Smooth muscle cell of the coronary artery (primary cell): ENCODE measurements at places on chromosomes 2 and 18. TPM values are rescaled to one million over a fixed set of nuclear protein-coding genes. Genes with fewer than 3 reads are reported as not detected.

RAB17 gene
- total RNA-seq = 0.45 TPM in 1 of 2 replicates, not detected in the other

ASB18 gene
- total RNA-seq = not detected in 2 replicates

IER3IP1 gene
- total RNA-seq = 20.6 and 55.1 TPM in 2 replicates

HOXD10 gene
- not detected in 2 replicates for total RNA-seq

TNFRSF11A gene
- under 0.01 and 0.68 TPM in 2 replicates for total RNA-seq

REL gene
- 2.1 and 2.8 TPM in 2 replicates for total RNA-seq

AGXT gene
- not detected in 2 replicates for total RNA-seq

UGT1A10 gene
- 0.23 TPM in 1 of 2 replicates, not detected in the other for total RNA-seq

SPRED2 gene
- 4.6 and 5.1 TPM in 2 replicates for total RNA-seq

MBD5 gene
- 10.8 and 23.3 TPM in 2 replicates for total RNA-seq

TTC32 gene
- 3.0 and 3.3 TPM in 2 replicates for total RNA-seq

BCL11A gene
- total RNA-seq = 0.08 and 0.12 TPM in 2 replicates

PMAIP1 gene
- total RNA-seq = 1.4 and 3.8 TPM in 2 replicates

G6PC2 gene
- total RNA-seq = not detected in 2 replicates

KIAA2012 gene
- total RNA-seq = under 0.01 TPM in 1 of 2 replicates, not detected in the other

KHK gene
- 0.53 and 1.9 TPM in 2 replicates for total RNA-seq

ALKAL2 gene
- not detected in 2 replicates for total RNA-seq

RFTN2 gene
- total RNA-seq = 5.0 and 9.0 TPM in 2 replicates

SATB2 gene
- total RNA-seq = 14.1 and 36.4 TPM in 2 replicates

TOGARAM2 gene
- 0.23 TPM in 1 of 2 replicates, not detected in the other for total RNA-seq

IL36RN gene
- not detected in 2 replicates for total RNA-seq

PLCD4 gene
- total RNA-seq = 2.9 and 4.0 TPM in 2 replicates

SLC8A1 gene
- total RNA-seq = 23.1 and 25.4 TPM in 2 replicates

CCDC74A gene
- 6.1 and 13.8 TPM in 2 replicates for total RNA-seq

ADD2 gene
- total RNA-seq = under 0.01 and 0.35 TPM in 2 replicates

LYPD6B gene
- total RNA-seq = not detected in 2 replicates

DSC2 gene
- 0.23 TPM in 1 of 2 replicates, not detected in the other for total RNA-seq

TACR1 gene
- 0.08 TPM in 1 of 2 replicates, not detected in the other for total RNA-seq

FRZB gene
- under 0.01 TPM in 1 of 2 replicates, not detected in the other for total RNA-seq

CERKL gene
- 0.08 TPM in 1 of 2 replicates, not detected in the other for total RNA-seq

SLC66A2 gene
- total RNA-seq = 31.1 and 47.4 TPM in 2 replicates

LRRC30 gene
- total RNA-seq = not detected in 2 replicates

ZNF521 gene
- total RNA-seq = 4.4 and 31.2 TPM in 2 replicates

PPP4R3B gene
- total RNA-seq = 26.2 and 32.9 TPM in 2 replicates

BCL2 gene
- 0.60 and 7.3 TPM in 2 replicates for total RNA-seq

SERPINB4 gene
- 3.7 TPM in 1 of 2 replicates, not detected in the other for total RNA-seq

KCNF1 gene
- not detected in 2 replicates for total RNA-seq

ABCG8 gene
- total RNA-seq = not detected in 2 replicates

C2orf81 gene
- 0.59 and 0.98 TPM in 2 replicates for total RNA-seq

NT5DC4 gene
- not detected in 2 replicates for total RNA-seq

KRCC1 gene
- total RNA-seq = 5.5 and 19.8 TPM in 2 replicates

TCF23 gene
- 0.82 TPM in 1 of 2 replicates, not detected in the other for total RNA-seq

SCYGR4 gene
- total RNA-seq = under 0.01 TPM in 1 of 2 replicates, not detected in the other

IMPA2 gene
- total RNA-seq = 1.1 and 15.6 TPM in 2 replicates

SLC4A5 gene
- total RNA-seq = 0.08 TPM in 1 of 2 replicates, not detected in the other

TCF4 gene
- total RNA-seq = 73.6 and 148 TPM in 2 replicates
